Stimulated activated CD8-positive, alpha-beta memory T cell treated with anti-CD3 and anti-CD28 coated beads, Interleukin-4, amount 100 ng/mL, for 48 hours (primary cell): ENCODE measurements at places on chromosomes 7 and 10.

DNA sequence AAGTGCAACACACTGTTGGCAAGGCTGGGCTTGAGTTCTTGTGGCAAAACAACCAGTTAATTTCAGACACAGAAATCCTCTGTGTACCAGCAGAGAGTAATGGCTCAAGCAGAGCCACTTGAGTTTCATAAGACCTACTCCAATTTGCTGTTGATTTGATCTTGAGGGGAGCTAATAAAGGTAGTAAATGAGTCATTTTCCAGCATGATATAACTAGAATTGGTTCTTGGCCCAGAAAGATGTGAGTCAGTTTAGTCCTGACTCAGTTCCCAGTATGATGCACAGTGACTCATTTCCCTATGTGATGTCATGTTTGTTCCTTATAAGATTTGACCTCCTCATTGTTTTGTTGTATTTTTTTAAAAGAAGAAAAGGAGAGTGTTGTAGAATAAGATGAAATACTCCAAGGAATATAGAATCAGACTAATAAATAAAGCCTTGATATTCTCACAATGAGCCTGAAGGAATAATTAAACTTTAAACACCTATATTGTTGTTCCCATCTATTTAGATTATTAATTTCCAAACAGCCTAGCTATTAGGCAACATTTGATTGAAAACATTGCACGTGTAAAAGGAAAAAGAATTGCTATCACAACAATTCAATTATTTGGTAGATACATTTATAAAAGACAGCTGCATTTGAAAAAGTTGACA, 186.2 kb downstream of the REEP3 start:
- DNase-seq: no peak

- peak; percentile 33 for DNase-seq
Observed at GRCh38 chr7:105876964-105877601, 684 bp upstream of the ATXN7L1 start.

DNA sequence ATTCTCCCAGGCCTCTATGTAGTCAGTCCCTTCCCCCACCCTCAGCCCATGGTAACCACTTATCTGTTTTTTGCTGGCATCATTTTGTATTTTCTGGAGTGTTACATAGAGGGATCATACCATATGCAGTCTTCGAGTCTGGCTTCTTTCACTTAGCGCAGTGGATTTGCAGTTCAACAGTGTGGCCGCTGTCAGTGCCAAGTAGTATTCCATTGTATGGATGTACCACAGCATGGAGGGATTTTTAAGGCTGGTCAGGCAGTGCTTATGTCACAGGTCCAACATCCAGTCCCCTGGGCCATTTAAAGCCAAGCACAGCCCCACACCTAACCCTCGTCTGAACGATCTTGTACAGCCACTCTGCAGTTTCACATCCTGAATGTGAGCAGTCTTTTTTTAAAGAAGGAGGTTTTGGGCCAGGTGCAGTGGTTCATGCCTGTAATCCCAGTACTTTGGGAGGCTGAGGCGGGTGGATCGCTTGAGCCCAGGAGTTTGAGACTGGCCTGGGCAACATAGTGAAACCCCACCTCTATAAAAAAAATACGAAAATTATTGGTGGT, 121.8 kb downstream of the CUX1 start:
- no peak for DNase-seq

GRCh38 chr10:59060852-59061251, 115.6 kb upstream of the PHYHIPL start:
- DNase-seq: no peak

GRCh38 chr7:93365341-93365740, 133.2 kb downstream of the VPS50 start:
- no peak for DNase-seq

GRCh38 chr7:105978035-105978434, 15.0 kb downstream of the CDHR3 start:
- DNase-seq: no peak

GRCh38 chr7:124784879-124785818, 19.6 kb upstream of the GPR37 start:
- DNase-seq: peak; percentile 34

- no peak for DNase-seq
Observed at GRCh38 chr10:113732966-113733365, 18.5 kb upstream of the PLEKHS1 start.

- DNase-seq: no peak
Observed at GRCh38 chr7:140016540-140016939, 46.2 kb downstream of the PARP12 start.

GRCh38 chr7:138382862-138383565, 77.0 kb upstream of the TRIM24 start:
- no peak for DNase-seq

DNA sequence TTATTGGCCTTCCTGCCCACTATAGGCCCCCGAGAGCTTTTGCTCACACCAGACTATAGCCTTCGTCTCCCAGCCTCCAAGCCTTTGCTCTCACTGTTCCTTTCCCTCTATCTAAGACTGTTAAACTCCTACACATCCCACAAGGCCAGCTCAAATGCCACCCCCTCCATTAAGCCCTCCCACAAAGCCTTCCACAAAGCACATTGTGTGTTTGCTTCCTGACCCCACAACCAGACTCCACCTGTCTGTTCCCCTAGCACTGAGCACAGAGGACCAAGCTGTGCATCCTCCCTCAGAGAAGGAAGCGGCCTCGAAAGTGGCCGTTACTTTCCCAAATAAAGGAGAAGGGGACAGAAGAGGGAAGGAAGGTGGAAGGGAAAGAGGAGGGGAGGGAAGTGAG, 1.3 kb downstream of the LOXL4 start:
- no peak for DNase-seq

DNA sequence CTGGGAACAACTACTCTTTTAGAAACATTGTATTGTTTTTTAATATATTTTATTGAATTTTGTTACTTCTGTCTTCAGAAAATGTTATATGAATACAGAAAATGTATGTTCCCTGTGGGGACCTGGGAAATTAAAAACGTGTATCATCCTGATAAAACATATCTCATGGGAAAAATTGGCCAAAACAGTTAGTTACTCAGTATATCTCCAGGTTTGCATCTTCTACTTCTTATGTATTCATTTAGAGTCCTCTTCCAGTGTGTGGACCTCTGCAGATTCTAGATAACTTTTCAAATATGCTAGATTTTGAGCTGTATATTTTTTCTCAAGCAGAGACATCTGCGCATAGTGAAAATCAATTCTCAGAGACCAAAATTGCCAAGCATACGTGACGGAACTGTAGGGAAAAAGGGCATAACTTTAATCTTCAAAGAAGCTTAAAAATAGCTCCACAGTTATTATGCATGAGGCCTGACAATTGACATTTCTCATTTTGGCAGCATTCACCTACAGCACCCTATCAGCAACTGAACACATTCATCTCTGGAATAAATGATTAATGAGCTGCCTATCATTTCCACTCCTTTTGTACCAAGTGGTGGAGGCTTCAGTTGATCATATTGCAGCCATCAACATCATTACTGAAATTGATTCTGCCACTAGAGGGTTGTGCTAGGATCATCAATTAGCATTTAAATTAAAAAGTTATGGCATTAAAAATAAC, 26.4 kb upstream of the UMAD1 start:
- DNase-seq: no peak

- DNase-seq: no peak
Observed at GRCh38 chr10:29914986-29915785, 144.2 kb downstream of the JCAD start.

DNA sequence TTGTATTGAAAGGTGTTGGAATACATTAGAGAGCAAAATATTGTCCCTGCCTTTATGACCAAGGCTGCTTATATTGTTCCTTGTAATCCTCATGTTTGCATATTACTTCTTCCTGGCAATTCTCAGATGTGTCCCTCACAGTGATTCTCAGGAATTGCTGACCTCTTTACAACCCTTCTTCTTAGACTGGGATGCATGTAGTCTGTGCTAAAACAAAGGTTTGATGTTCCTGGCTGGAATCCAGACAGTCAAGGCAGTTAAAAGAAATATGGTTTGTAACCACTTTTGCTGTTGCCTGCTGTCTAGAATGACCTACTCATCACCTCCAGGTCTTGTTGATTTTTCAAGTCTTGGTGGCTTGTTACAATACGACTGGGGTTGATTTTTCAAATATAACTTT, 367.6 kb downstream of the HGF start:
- no peak for DNase-seq

DNA sequence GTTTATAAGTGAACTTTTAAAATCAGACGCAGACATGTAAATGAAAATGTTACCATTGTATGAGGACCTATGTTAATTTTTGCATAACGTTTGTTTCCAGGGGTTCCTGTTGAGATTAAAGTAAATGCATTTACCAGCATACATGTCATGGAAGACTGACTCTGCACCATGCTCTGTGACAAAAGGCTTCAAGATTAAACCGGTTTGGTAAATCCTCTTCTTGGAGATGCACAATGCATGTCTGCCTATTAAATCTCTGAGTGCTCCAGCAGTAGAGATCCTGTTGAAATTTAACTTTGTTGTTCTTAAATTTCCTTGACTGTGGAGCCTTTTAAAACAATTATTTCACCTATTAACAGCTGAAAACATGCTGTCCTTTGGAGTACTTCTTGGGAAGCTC, 36.5 kb upstream of the JAZF1 start:
- no peak for DNase-seq

GRCh38 chr10:43814663-43815062, 166.0 kb upstream of the ZNF32 start:
- no peak for DNase-seq

- DNase-seq: no peak
Observed at GRCh38 chr10:126872768-126873167, 32.5 kb upstream of the DOCK1 start.

DNA sequence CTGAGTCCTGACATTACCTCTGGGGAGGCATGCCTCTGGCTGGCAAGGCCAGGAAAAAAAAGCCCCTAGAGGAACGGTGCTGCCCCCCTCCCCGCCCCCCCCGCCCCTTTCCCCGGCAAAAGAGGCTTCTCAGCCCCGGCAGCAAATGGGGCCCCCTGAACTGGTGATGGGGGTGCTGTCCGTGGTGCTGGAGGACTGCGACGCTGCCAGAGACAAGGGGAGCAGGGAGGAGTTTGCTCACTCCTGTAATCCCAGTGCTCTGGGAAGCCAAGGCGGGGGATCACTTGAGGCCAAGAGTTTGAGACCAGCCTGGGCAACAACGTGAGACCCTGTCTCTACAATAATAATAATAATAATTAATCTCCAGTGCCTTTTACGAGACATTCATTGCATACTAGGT, 23.7 kb downstream of the SRRM3 start:
- peak; percentile 59 for DNase-seq

GRCh38 chr10:82660986-82661385, 786.0 kb downstream of the NRG3 start:
- DNase-seq: no peak

DNA sequence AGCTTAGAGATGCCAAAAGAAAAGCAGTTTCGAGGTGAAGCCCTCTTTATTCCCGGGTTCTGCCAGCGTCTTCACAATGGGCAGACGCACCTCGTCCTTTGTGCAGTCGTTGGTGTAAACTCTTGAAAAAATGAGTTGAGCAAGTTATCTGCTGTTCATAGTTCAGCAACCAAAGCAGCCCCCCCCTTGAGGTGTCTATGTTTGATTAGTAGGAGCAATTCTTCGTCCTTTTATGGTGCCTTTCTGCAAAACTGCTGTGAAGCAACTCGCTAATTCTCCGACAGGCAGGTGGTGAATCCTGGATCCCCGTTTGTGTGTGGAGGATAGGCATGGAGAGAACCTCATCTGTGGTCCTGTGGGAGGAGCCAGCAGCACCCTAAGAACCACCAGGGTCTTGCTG, 234.5 kb downstream of the GLRX3 start:
- DNase-seq: no peak

DNA sequence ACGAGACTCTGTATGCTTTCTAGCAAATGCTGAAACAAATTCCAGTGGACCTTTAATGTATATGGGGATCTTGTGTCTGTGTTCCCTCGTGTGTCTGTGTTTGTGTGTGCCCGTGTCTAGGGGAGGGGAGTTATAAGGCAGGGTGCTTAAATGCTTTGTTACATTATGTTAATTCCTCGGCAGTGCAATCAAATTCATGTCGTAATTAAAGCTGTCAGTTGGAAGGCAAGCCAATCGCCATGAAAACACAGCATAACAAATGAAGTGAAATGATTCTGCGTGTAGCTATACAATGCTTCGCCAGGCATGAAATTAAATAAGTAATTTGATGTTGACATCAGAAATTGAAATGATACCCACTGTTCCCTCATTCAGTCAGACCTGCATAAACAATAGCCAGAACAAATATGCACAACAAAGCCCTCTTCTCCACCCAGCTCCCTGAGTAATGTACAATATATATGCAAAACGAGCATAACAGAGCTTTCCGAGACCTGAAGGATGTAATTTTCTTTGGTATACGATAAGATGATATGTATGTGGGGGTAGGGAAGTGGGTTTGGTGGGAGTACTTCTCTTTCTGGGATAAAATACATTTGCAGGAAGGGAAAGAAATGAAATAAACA, 534.1 kb downstream of the AUTS2 start:
- DNase-seq: no peak

GRCh38 chr10:107686095-107686494, 521.6 kb upstream of the SORCS1 start:
- no peak for DNase-seq

DNA sequence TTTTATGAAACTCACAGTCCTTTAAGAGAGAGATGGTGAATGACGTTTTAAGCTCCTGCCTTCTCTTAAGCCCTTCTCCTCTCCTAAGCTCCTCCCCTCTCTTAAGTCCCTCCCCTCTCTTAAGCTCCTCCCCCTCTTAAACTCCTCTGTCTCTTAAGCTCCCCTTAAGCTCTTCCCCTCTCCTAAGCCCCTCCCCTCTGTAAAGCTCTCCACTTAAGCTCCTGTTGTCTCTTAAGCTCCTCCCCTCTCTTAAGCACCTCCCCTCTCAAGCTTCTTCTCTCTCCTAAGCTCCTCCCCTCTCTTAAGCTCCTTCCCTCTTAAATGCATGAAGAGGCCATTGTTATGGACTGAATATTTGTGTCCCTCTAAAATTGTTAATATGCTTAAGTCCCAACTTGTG, 1180.6 kb upstream of the AUTS2 start:
- no peak for DNase-seq

GRCh38 chr7:110480964-110481363, 610.0 kb upstream of the LRRN3 start:
- DNase-seq: no peak

- DNase-seq: no peak
Observed at GRCh38 chr7:152756116-152756515, 3.4 kb upstream of the ACTR3B start.

GRCh38 chr10:88244781-88245625, 338.1 kb downstream of the RNLS start:
- DNase-seq: no peak

GRCh38 chr10:128879030-128879429, 588.0 kb upstream of the MGMT start:
- no peak for DNase-seq

GRCh38 chr10:48444266-48444665, 137.8 kb downstream of the MAPK8 start:
- no peak for DNase-seq

- no peak for DNase-seq
Observed at GRCh38 chr10:104711302-104711721, 70.2 kb downstream of the SORCS3 start.

- no peak for DNase-seq
Observed at GRCh38 chr10:7493996-7494395, 83.2 kb upstream of the SFMBT2 start.

DNA sequence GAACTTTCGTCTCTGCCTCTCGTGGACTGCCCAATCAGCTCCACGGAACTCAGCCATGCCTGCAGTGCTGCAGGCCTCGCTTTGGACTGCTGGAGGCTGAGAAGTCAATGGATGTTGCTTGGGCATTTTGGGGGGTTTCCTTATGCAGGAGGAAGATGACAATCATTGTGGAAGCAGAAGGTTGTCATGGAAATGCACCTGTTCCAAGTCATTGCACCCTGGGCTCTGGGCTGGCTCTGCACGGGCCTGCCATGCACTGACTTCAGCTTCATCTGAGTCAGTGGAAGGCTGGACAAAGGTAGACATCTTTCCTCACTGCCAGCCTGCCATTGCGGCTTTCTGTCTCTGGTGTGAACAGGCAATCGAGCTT, 217.3 kb downstream of the RPS24 start:
- DNase-seq: no peak
